ENCODE measurements at places on chromosomes 6 and 20. TPM values are rescaled to one million over a fixed set of nuclear protein-coding genes. Genes with fewer than 3 reads are reported as not detected.

GRCh38 chr6:87378947-87379346 is 28.8 kb upstream of the CFAP206 start:
- DNase-seq: no peak

- peak; percentile 69 for DNase-seq
These were observed 159.8 kb downstream of the ZFP64 start for GRCh38 chr20:52031563-52032303.

- DNase-seq: peak; percentile 98
These were observed at the start of gene FLRT3 for GRCh38 chr20:14337400-14338171. FLRT3 (minus strand) TSS chr20:14337612; CDS start chr20:14327506, 10,106 bp downstream.

Gene DEFB132
- not detected for total RNA-seq

- DNase-seq: no peak
These were observed 660 bp downstream of the STXBP5 start for GRCh38 chr6:147204843-147205311.

DNA sequence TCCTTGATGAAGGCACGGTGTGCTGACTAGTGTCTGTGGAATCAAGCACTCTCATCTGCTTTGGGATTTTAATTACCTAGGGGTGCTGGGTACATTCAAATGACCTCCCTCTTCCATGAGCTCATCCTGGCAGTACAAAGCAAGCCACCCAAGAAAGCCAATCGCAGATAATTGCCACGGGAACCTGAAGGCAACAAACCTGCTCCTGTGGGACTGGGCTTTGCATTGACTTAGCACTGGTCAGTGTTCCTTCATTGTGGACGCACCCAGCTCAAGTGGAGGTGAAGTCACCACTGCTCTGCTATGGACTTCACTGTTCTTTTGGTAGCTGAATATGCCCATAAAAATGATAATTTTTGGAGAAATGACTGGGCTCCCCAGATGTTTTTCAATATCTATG is 261.6 kb upstream of the FERMT1 start:
- DNase-seq: no peak

DNA sequence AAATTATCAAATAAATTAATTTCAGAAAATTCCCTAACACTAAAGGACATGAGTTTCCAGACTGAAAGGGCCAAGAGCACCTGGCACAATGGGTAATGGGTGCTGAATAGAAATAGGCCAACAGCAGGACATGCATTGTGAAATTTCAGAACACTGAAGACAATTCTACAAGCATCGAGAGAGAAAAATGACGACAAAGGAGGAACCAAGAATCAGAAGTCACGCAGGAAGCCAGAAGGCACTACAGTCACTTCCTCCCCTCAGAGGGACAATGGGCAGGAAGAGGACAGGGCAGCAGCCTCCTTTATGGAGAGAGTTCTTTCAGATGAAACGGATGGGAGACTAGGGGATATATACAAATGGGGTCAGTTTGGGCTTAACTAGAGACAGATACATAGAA is 29.6 kb downstream of the PCNA start:
- no peak for DNase-seq

Gene CTCFL
- total RNA-seq: 0.10 TPM

Gene IRF4
- 6.2 TPM for total RNA-seq

Gene DLK2
- 2.7 TPM for total RNA-seq

- DNase-seq: no peak
These were observed 397.4 kb downstream of the CD109 start for GRCh38 chr6:74093361-74093760.

Gene KIF25
- not detected for total RNA-seq

DNA sequence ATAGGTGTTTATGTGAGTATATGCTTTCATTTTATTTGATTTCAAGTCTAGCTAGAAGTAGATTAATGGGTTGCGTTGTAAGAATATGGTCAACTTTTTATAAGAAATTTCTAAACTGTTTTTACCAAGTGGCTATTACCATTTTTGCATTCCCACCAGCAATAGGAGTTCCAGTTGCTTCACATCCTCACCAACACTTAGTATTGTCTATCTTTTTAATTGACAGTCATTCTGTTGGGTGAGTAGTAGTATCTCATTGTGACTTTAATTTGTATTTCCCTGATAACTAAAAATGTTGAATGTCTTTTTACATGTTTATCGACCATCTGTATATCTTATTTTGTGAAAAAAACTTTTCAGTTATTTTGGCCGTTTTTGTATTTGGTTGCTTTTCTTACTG is 135.3 kb downstream of the AKAP7 start:
- no peak for DNase-seq

GRCh38 chr6:14375930-14376329 is 258.4 kb downstream of the CD83 start:
- DNase-seq: no peak

Gene HCK
- total RNA-seq: 11.5 TPM

- DNase-seq: peak; percentile 17
These were observed 277.9 kb downstream of the C6orf118 start for GRCh38 chr6:165031502-165031901.

GRCh38 chr20:7866285-7866684 is 74.0 kb downstream of the HAO1 start:
- peak; percentile 34 for DNase-seq

Gene PRSS16
- total RNA-seq: 0.99 TPM

DNA sequence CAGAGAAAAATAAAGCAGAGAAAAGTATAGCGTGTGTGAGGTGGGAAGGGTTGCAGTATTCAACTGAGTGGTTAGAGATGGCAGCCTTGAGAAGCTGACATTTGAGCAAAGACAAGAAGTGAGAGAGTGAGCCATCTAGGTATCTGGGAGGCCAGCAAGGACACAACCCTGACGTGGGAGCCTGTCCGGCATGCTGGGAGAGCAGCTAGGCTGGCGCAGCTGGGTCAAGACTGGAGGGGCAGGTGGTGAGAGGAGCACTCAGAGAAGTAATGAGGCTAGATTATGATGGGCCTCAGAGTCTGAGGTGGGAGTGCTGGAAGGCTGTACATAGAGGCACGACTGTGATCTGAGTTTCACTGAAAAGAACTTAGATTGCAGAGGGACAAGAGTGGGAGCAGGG is 12.9 kb downstream of the TTPAL start:
- no peak for DNase-seq

DNA sequence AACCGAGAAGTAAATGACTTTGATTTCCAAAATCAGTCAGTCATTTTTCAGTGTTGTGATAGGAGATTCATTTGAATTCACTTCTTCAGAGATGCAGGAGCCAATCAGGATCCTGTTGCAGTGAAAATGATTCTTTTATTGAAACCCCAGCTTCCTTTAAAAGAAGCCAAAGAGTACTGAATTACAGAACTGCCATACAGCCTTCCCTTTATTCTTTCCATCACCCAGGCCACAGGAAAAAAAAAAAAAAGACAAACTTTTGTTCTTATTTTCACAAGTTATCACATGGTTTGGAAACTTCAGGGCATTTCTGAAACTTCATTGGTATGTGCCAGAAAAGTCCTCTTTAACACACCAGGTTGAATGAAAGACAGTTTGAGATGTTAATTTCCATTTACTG is 1.8 kb upstream of the CARMIL1 start:
- no peak for DNase-seq

- no peak for DNase-seq
These were observed 225.6 kb downstream of the PLCB1 start for GRCh38 chr20:8357703-8358102.

- DNase-seq: no peak
These were observed 7.4 kb downstream of the EPM2A start for GRCh38 chr6:145727817-145728388.

DNA sequence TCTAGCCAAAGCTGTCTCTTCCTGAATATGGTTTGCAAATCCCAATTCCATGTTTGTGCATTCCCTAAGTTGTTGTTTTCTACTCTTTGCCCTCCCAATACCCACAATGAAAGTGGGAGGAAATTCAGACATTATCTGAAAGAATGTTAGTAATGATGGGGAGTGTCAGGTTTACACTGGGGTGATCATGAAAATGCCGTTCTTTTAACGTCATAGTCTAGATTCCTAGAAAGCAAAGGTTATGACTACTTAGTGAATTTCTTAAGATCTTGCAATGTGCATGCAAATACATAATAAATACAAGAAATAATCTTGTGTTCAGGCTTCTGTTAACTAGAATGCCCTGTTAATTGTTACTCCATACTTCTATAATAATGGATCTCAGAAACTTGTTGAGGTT is 101.0 kb downstream of the LCA5 start:
- no peak for DNase-seq

- DNase-seq: no peak
These were observed 195.4 kb upstream of the PREP start for GRCh38 chr6:105598264-105598663.

Gene KCNK16
- total RNA-seq: not detected

DNA sequence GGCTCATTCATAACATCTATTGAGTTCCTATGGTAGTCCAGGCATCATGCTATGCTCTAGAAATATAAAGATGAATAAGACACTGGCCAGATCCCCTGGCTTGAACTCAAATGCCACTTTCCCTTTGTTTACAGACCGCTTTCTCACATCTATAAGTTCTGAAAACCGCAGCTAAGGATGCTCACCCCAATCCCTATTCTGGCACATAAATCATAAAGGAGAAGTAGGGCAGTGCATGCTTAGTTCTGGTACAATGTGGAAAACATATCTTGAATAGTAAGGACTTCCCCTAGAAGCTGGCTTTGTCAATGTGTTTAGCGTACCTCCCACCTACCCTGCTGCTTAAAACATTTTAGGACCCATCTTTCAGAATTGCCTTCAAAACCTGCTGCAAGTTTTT is 26.4 kb downstream of the MRS2 start:
- no peak for DNase-seq

Gene MYCT1
- total RNA-seq: 16.3 TPM

GRCh38 chr6:167583412-167583811 is 243.3 kb upstream of the AFDN start:
- no peak for DNase-seq

- no peak for DNase-seq
These were observed 80.0 kb downstream of the EYS start for GRCh38 chr6:65627015-65627414.

Gene PDE10A
- total RNA-seq: 9.2 TPM

GRCh38 chr20:38812709-38813573 is 7.4 kb downstream of the PPP1R16B start:
- DNase-seq: no peak

- DNase-seq: no peak
These were observed 428.4 kb upstream of the MARCKS start for GRCh38 chr6:113428702-113429101.

DNA sequence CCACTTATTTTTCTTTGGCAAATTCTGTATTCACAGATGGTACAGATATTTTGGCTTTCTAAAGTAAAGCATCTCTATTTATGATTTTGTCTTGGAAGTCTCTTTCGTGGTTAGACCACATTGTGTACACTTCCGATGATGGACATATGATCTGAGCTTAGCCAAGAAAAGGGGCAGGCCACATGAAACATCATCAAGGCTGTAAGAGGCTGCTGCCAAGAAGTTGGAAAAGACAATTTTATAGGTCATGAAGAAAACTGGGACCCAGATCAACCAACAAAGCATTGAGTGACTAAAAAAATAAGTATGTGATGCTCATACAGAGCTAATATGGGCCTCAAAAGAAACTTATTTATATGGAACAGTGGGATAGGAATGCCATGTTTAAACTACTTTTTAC is 266.4 kb downstream of the HAO1 start:
- no peak for DNase-seq

DNA sequence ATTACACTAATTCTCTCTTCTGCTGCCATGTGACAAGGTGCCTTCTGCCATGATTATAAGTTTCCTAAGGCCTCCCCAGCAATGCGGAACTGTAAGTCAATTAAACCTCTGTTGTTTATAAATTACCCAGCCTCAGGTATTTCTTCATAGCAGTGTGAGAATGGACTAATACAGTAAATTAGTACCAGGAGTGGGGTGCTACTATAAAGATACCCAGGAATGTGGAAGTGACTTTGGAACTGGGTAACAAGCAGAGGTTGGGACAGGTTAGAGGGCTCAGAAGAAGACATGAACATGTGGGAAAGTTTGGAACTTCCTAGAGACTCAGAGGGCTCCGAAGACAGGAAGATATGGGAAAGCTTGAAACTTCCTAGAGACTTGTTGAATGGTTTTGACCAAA is 34.8 kb downstream of the MICA start:
- no peak for DNase-seq

DNA sequence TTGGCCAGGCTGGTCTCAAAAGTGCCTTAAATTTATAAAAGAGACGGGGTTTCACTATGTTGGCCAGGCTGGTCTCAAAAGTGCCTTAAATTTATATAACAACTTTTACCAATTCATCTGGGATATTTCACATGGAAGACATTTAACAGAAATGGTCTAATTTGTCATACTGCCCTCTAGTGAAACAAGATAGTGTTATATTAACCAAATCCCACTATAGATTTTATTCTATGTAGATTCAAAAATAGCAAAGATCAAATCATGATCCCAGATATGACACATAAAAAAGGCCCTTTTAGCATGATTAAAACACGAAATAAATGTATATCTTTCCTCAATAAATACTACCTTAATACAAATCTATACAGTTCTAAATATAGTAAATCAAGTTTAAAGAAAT is 102.8 kb upstream of the TFAP2D start:
- DNase-seq: no peak

DNA sequence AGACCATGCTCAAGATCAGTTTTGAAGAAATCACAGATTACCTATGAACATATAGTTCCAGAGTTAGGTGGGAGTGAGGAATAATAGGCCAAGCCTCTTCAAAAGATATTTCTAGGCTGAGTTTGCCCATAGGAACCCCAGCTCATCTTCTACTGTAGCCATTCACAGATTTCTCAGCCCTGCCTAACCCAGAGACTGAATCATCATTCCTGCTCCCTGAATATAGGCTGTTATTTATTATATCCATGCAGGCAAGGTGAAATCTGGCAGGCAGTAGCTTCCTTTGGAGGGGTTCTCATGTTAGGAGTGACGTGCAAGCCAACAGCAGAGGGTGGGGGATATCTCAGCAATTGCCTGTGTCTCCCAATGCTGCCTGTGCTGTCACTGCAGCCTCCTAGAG is 25.6 kb upstream of the ADGRF4 start:
- DNase-seq: no peak

- DNase-seq: no peak
These were observed 41.6 kb upstream of the PMEPA1 start for GRCh38 chr20:57751411-57751810.

GRCh38 chr6:79453558-79454042 is 83.6 kb downstream of the LCA5 start:
- peak; percentile 61 for DNase-seq

DNA sequence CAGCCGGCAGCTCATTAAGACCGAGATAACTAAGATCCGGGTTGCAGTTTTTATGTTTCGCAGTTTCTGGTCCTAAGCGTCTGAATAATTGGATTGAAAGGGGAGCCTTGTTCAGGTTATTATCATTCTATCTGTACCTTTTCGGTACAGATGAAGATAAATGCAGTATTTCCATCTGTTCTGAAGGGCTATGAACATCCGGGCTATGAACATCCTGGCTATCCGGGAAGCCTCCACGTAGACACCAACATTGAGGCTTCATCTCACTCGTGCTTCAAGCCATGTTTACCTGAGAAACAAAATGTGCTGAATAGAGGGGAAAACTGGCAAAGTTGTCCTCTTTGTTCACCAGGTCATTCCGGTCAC is 399 bp upstream of the REPS1 start:
- peak; percentile 27 for DNase-seq

- peak; percentile 33 for DNase-seq
These were observed 509.9 kb upstream of the ID4 start for GRCh38 chr6:19327241-19327640.
